AG04450 (cell line): ENCODE measurements at places on chromosomes 7 and 10. TPM values are rescaled to one million over a fixed set of nuclear protein-coding genes. Genes with fewer than 3 reads are reported as not detected.

Gene LSM8
- 37.1 and 42.6 TPM in 2 replicates for polyA plus RNA-seq

Gene RAPGEF5
- 0.16 and 0.22 TPM in 2 replicates for polyA plus RNA-seq

Gene SPDYE6
- polyA plus RNA-seq, result not detected in 2 replicates

Gene TWNK
- polyA plus RNA-seq, result 4.3 and 6.9 TPM in 2 replicates
